ENCODE measurements at places on chromosomes 7 and 10.

DNA sequence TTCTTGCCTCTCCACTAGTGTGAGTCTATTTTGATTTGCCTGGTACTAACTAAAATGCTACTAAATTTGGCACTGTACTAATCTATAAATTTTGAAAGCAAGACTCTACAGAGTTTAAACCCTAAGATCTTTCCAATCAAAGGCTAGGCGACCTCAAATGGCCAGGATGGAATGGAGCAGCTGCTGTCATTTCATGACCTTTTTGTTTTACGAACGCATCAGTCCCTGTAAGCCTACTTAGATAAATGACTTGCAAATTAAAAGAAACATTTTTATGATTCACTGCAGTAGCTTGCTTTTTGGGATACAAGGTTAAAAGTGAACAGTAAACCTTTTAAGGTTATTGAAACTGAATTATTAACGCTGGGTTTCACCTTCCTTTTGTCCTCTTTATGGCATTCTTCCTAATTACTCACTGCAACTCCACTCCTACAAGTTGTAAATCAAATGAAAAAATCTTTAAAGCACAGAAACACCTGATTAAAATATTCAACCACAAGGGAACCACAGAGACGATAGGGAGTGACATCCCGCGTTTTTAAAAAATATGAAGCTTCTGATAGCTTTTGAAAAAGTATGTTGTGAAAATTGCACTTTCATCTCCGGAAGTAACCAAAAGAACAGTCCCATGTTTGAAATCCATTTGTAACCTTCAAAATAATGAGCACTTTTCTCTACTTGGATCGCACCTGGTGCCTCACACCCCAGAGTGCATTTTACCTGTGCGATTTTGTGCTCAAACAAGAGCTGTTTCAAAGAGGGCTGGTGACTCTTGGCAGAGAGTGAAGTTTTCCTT is 595.1 kb downstream of the PARD3 start:
- no peak for DNase-seq

GRCh38 chr7:121278120-121279021 is 50.4 kb upstream of the WNT16 start:
- DNase-seq: no peak

- DNase-seq: no peak
Observed at GRCh38 chr10:6665847-6666246, 85.8 kb upstream of the PRKCQ start.

DNA sequence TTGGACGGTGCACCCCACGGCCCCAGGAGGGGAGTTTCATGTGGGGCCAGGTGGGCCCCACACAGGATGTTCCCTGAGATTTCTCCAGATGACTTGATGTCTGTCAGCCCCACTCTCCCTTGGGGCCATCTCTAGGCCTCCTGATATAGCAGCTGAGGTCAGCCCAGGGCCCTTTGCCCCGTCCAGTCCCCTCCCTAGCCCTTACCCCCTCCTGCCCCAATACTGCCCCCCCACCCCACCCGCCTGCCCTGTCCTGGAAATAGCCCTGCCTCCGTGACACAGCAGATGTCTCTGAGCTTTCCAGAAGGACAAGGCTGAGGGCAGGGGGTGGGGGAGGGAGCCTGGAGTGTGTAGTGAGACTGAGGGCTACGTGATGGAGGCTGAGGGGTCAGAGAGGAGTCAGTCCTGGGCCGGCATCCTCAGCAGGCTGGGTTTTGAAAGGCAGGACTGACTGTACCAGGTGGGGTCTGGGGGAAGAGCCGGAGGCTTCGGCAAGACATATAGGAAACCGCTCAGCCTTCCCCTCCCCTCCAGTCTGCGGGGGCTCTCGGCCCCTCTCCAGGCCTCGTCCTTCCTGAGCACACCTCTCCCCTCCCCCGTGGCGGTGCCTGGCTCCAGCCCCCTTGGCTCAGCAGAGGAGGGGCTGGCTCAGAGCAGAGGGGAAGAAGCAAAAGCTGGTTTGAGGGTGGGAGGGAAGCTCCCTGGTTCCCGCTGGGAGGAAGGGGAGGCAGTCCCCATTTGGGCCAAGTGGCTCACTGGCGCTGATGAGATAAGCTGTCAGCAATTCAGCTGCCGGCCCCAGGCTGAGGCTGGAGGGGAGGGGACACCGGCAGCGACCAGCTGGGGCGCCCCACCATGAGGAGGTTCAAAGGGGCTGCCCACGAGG is 2.0 kb downstream of the FLNC start:
- no peak for DNase-seq

DNA sequence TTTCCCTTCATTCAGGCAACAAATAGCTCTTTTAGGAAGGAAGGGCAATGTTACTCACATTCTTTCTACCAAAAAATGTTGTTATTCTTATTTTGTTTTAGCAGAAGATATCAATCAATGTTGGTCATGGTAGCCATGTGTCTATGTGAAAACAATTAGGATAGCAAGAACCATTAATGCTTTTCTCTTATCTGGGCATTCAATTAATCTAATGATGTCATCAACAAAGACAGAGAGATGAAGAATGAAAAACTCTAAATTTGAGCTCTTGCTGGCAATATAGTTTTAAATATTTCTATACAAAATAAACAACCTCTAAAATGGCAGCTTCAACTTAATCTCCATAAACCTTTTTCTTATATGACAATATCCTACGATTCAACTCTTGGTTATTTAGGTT is 353.7 kb upstream of the ANKRD30A start:
- no peak for DNase-seq

DNA sequence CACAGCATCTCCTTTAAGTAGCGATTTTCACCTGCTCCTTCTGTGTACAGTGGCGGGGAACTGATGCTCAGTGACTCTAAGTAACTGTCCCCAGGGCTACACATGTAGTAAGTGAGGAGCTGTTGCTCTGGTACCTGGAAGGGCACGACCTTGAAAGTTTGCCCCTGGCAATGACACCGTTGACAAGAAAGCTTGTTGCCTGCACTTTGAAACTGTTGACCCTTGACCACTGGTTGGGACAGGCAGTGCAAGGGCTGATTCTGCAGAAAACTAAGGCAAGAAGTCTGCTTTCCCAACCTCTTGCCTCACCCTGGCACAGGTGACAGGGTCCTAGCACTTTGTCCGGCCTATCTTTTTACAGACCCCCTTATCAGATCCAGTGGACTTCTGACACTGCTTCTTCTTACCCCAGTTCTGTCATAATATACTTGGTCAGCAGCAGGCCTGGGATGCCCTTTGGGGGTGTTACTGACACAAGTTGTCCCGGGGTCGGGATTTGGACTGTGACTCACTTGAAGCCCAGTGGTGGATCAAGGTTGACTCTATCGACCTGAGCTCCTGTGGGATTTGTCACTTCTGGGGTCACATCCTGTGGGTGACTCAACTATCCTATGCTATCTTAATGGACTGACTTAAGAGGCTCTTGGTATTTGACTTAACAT is 5.8 kb downstream of the ACSL5 start:
- no peak for DNase-seq

DNA sequence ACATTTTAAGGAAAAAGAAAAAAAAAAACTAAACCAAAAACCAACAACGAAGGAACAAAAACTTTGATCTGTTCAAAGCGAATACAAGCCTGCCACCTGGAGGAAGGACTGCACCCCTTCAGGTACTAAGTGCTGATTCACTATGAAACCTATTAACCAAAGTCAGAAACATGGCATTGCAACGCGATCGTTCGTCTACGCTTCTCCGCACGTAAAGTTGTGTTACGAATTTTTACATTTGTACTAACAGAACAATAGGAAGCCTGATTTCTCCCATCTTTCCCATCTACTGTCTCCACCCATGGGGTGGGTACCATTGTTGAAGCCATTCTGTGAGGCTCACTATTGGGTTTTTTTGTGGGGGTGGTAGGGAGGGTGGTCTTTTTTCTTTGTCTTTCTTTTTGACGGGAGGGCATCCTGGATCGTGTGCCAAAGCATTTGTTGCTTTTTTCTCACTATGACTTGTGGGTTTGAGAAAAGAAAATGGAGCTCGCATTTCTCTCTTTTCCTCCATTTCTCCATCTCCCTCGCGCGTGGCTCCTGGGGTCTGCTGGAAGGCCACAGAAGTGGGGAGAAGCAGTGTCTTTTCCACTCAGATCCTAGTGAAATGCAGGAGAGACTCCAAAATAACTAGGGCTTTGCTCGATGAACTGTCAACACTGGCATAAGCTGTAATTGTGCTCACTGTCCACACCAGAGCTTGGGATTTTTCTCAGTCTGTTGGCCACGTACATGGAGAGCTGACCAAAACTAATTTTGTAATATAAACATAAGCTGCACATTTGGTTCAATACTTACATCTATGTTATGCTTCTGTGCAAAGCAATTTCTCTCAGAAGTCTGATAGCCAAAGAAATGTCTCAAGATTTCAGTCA is 100.9 kb upstream of the YAE1 start:
- peak; percentile 65 for DNase-seq

DNA sequence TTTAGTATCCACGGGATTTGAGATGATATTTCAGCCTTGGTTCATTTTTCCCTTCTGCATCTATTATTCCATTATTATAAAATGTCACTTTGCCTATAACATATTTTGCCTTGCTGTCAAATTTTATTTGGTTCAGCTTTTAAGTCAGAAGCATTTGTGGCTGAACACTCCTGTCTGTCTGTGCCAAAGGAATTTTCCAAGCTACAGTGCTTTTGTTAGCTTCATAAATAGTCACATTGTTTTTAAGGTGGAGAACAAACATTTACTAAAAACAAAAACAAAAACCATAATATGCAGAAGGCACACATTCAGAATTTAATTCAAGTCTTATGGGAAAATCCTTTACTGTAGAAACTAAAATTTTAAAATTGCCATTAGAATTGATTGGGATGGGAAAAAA is 33.8 kb upstream of the ELMO1 start:
- no peak for DNase-seq

GRCh38 chr10:124911124-124912067 is 30.5 kb upstream of the ZRANB1 start:
- DNase-seq: no peak

GRCh38 chr7:155763691-155764437 is 48.4 kb downstream of the SHH start:
- no peak for DNase-seq

GRCh38 chr10:80966326-80966986 is 428.8 kb downstream of the SH2D4B start:
- no peak for DNase-seq

GRCh38 chr10:43945908-43946307 is 297.2 kb upstream of the ZNF32 start:
- no peak for DNase-seq

- no peak for DNase-seq
Observed at GRCh38 chr7:122256046-122256445, 48.5 kb downstream of the FEZF1 start.

DNA sequence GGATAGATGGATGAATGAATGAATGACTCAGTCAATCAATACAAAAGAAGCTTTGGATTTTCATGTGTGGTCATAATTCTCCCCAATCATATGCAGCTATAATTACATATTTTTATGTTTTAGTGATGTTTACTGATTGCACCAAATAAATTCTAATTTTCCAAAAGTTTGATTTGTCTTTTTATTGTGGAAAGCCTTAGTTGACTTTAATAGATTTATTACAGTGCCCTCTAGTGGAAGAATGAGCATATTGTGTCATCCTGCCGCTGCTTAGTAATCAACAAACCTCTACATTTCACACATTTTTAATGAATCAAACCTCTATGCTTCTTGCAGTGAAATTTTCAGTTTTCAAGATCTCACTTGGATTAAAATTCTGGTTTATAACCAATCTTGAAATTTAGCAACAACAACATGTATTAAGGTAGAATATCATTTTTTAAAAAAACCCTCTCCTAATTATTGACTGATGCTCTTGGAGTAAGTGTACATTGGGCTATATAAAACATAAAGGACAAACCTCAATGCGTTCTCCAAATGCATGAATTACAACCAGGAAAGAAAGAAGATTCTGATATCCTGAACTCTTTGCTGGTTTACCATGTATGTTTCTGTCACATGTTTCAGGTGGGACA is 55.6 kb upstream of the PNLIP start:
- DNase-seq: no peak

DNA sequence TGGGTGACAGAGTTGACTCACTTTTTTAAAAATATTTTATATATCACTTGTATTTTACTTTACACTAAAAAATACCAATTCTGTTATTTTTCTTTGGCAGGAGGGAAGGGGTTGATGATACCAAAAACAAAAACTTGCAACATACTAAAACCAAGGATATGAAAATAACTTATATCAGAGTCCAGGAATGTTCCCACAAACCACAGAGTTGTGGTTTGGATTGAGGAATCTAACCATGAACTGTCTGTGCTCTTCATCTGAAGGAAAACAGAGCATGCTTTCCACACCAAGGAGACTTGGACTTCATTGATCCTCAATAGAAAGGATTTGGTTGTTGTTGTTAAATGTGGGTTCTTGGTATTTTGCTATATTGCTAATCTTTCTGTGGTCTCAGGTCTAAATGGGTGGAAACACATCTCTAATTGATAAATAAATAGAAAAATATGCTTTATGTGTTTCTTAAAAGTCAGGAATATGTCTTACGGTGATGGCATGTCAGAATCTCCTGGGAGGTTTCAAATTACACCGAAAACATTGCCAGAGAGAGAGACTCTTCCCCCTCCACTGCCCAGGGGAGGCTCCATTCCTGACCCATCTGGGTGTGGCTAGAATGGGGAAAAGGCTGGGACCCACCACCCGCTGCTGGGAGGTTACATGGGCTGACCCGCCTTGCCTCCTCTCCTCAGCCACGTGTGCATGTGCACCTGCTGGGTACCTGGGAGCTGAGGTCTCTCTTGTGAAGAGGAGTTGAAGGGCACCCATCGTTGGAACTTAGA is 46.9 kb upstream of the STK17A start:
- no peak for DNase-seq

GRCh38 chr10:91944880-91945630 is 21.5 kb downstream of the BTAF1 start:
- no peak for DNase-seq

- no peak for DNase-seq
Observed at GRCh38 chr10:61478621-61479312, 25.6 kb upstream of the TMEM26 start.

DNA sequence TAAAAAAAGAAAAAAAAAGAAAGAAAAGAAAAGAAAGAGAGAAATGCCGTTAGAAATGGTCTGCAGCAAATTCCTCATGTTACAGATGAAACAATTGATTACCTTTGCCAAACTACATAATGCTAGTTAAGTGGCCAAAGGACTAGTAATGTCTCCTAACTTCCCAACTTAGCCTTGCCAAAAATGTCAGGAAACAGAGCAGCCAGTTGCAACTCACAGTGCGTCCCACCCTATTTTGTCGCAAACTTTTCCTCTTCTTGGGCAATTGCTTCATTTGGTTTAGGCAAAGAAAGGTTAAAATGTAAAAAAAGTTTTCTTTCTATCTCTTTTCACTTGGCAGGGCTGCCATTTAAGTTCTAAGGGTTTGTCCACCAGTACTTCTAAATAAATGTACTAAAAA is 53.1 kb downstream of the APBB1IP start:
- no peak for DNase-seq

Measured in thyroid gland (tissue), 4 donors.